ENCODE measurements at places on chromosomes 16 and 17.

- DNase-seq = no peak
These were observed 185.0 kb downstream of the TANC2 start for GRCh38 chr17:63150994-63151464.

DNA sequence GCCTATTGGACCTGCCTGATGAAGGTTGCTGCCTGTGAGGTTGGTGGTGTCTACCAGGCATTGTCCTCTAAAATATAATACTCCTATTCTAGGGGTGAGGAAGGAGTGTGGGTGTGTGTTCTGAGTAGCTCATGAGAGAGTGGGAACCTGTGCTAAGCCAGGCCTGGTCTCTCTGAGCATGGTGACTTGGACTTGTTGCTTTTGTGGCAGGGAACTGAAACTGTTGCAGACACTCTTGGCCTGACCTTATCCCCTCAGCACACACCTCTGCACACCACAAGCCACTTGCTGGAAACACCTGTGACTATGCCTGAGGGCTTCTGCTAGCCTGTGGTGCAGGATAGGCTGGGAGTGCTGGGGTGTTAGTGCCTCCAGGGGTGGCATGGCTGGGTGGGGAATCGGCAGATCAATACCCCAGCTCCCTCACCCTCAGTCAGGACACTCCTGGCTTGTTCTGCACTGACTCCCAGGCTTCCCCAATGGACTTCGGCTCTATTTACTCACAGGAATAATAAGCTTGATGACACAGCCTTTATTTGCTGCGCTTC is 29.9 kb downstream of the PLCG2 start:
- no peak for DNase-seq

DNA sequence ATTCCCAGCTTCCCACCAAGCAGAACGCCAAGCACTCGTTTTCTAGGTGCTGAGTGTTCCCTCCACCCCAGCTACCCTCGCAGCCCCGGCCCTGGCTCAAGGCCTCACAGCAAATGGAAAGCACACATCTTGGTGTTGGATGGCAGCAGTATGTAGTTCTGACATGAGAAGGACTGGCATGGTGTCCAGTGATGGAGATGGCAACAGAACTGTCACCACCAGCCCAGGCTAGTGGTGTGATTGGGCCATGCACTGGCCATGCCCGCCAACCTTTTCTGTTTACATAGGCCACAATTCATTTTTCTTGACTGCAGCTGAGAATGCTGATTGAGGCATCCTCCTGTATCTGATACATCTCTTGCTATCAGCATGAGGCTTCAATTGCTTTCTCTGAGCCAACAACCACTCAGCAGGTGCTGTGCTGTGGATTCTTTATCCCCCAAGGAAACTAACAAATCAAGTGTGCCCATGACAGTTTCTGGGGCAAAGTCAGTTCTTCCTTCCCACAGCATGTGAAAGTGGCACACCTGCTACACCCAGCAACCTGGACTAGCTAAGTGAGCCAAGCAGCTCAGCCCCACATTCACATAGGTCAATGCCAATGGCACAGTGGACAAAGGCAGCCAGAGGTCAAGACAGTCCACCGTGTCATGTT is 3.8 kb downstream of the SLC12A4 start:
- no peak for DNase-seq

- no peak for DNase-seq
These were observed 20.7 kb upstream of the CDH13 start for GRCh38 chr16:82605863-82606620.

Data from H1 (cell line).